ENCODE measurements at places on chromosomes 11 and 22. TPM values are rescaled to one million over a fixed set of nuclear protein-coding genes. Genes with fewer than 3 reads are reported as not detected.

- no peaks in the 10 kb centered on the region for H3K27me3 ChIP-seq
- no peaks in the 10 kb centered on the region for H3K36me3 ChIP-seq
- no peak for DNase-seq
- no peak overlapping the region for H3K27ac ChIP-seq
- H3K4me3 ChIP-seq: no peak overlapping the region
- H3K4me1 ChIP-seq: no peaks in the 10 kb centered on the region
Measured at GRCh38 chr11:36635066-36635862, 37.2 kb upstream of the RAG2 start.

- DNase-seq: peak; percentile 9
- no peak overlapping the region for H3K4me3 ChIP-seq
- no peaks in the 10 kb centered on the region for H3K4me1 ChIP-seq
- no peaks in the 10 kb centered on the region for H3K27me3 ChIP-seq
- no peak overlapping the region for H3K27ac ChIP-seq
- H3K36me3 ChIP-seq: no peaks in the 10 kb centered on the region
Measured at GRCh38 chr11:100887659-100888058, 200.6 kb downstream of the ARHGAP42 start.

DNA sequence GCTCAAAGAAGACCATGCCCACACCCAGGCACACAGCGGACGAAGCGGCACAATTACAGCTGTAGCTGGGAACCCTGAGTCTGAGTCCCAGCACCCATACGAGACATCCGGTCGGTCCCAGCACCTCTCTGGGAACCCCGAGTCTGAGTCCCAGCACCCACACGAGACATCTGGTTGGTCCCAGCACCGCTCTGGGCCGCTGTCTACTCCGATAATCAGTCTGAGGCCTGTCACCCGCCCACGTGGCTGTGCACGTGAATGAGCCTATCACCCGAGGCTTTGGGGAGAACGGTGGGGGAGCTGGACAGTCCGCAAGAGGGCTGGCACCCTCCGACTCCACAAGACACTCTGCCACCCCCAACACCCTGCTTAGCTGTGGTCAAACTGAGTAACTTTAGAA, 6.2 kb downstream of the TTLL8 start:
- no peaks in the 10 kb centered on the region for H3K4me1 ChIP-seq
- H3K27me3 ChIP-seq: no peaks in the 10 kb centered on the region
- H3K4me3 ChIP-seq: no peak overlapping the region
- DNase-seq: no peak
- H3K27ac ChIP-seq: no peak overlapping the region

DNA sequence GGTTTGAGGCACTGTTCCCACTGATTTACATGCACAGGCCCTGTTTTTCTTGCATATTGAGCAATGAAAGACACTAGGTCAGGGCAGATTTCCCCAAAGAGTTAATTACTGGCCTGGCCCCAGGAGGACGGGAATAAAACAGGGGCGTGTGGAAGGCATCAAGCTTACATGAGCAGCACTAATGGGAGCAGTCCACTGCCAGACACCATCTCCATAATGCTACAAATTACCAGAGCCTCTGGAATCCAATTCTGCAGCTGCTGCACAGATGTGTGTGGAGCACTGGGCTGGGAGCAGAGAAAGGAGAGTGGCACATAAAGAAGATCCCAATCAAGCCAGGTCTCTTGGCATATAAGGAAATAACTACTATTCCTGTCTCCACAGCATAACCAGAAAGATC, 96.9 kb downstream of the CCDC34 start:
- H3K4me3 ChIP-seq: no peak overlapping the region
- H3K4me1 ChIP-seq: 0 out of 2 replicates have a peak, but pooled peaks cover 1% of the 10 kb centered on the region
- no peaks in the 10 kb centered on the region for H3K27me3 ChIP-seq
- no peaks in the 10 kb centered on the region for H3K36me3 ChIP-seq
- DNase-seq: no peak

DNA sequence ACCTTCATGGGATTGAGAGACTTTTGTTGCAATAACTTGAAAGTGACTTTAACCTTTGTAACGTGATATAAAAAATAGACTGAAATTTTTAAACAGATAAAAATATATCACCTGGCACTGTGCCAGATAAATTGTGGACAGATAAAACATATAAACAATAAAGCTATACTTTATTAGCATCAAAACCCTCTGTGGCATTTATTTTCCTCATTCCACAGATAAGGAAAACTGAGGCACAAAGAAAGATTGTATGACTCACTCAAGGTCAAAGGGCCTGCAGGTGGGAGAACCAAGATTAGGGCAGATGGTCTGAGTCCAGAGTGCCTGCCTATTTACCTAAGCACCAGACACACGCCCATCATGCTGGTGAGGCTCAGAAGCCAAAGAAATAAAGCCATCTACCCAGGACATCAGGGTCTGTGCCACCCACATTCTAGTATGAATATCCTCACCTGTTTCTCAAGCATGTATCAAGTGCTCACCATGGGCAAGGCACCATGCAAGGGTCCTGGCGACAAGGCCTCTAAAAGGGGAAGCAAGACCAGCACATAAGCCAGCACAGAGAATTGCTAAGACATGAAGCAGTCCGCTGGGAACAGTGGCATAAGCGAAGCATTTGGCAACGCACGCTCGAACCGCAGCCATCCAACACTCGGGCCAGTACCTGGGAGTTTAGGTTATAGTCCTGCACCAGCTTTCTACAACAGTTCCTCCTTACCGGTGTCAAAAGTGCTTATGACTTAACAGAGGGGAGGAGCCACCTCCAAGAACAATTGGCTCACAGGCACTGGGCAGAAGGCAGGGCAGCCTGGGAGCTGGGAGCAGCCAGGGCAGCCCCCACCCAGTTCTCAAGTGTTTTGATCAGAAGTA, 17.6 kb downstream of the MYH9 start:
- no peaks in the 10 kb centered on the region for H3K27me3 ChIP-seq
- 0 out of 2 replicates have a peak, but pooled peaks cover 5% of the 10 kb centered on the region for H3K36me3 ChIP-seq
- H3K4me3 ChIP-seq: no peak overlapping the region
- DNase-seq: no peak

DNA sequence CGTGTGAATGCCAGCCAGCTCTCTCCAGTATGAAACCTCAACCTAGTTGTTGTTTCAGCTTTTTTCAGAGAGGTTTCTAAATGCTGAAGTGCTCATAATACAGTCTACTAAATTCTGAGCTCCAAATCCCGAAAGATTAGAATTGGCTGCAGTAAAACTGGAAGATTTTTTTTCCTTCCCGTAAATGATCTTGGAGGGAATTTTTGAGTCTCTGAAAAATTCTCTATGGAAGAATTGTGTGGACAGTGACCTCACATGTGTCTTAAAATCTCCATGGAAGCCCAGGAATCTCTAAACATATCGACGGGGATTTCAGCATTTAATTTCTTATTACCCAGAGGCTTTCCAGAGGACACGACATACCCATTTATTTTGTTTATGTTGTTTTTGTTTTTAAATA, 1499.2 kb downstream of the LRRC4C start:
- no peaks in the 10 kb centered on the region for H3K27me3 ChIP-seq
- H3K4me3 ChIP-seq: no peak overlapping the region
- H3K4me1 ChIP-seq: no peaks in the 10 kb centered on the region
- H3K27ac ChIP-seq: no peak overlapping the region

- H3K27ac ChIP-seq: no peak overlapping the region
- H3K36me3 ChIP-seq: peaks cover 3% of the 10 kb centered on the region
- no peaks in the 10 kb centered on the region for H3K4me1 ChIP-seq
- no peak for DNase-seq
- no peak overlapping the region for H3K4me3 ChIP-seq
Measured at GRCh38 chr22:47602732-47603131, 840.3 kb downstream of the TBC1D22A start.

DNA sequence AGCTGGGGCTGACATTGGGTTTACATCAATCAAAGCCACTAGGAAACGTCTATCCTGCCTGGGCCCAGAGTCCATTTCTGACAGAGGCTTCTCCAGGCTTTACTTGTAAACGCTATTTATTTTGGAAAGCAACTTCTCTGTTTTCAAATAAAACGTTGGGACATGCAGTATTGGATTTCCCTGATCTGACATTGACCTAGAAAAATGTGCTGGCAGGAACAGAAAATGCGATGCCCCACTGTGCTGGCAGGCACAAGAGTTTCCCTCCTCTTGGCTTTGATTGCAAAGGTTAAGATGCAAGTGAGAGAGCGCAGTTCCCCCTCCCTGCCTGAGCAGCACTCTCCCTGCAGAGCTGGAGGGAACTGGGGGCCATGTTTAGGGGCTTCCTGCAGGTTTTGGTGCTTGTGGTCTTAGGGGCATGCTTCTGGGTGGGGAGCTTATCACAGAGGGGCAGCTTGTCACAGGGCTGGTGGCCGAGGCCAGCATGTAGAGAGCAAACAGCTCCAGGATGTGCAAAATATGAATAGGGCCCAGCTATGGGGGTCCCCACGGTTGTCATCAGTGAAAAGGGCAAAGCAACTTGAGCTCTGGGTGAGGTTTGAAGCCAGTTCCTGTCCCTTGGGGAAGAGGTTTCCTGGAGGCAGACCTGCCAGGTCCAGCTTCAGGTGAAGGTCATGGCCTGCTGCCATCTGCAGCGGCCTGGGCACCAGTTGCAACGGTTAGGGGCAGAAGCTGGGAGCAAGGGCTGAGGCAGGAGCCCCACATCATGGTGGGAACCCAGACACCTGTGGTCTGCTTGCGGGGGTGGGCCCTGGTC, 42.3 kb upstream of the DKK3 start:
- H3K27ac ChIP-seq: no peak overlapping the region
- peak; percentile 17 for DNase-seq
- no peaks in the 10 kb centered on the region for H3K4me1 ChIP-seq

CHEK1 gene
- 96.4 TPM for total RNA-seq

ABCG4 gene
- total RNA-seq: 1.0 TPM

KCNJ5 gene
- total RNA-seq: not detected

TMPRSS6 gene
- total RNA-seq: not detected

SF3B2 gene
- 173 TPM for total RNA-seq

Data from GM23338 (cell line).